ENCODE measurements at places on chromosomes 3 and 15.

DNA sequence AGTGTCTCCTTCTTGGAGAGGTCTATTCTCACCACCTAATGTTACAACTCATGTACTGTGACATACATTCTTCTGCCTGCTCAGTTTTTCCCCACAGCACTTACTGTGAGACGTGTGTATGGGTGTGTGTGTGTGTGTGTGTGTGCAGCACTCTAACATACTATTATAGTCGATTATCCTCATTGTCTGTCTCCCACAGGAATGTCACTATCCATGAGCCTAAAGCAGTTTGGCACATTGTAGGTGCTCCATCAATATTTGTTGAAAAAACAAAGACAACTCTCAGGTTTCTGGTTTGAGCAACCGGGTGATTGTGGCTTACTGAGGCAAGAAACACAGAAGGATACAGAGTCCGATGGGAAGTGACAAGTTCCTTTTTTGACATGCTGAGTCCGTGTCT is 8.6 kb upstream of the ZNF148 start:
- H3K36me3 ChIP-seq, result no peaks in the 10 kb centered on the region
- H3K4me1 ChIP-seq, result no peaks in the 10 kb centered on the region
- no peak overlapping the region for H3K27ac ChIP-seq
- DNase-seq, result no peak
- H3K27me3 ChIP-seq, result peaks cover 2% of the 10 kb centered on the region

DNA sequence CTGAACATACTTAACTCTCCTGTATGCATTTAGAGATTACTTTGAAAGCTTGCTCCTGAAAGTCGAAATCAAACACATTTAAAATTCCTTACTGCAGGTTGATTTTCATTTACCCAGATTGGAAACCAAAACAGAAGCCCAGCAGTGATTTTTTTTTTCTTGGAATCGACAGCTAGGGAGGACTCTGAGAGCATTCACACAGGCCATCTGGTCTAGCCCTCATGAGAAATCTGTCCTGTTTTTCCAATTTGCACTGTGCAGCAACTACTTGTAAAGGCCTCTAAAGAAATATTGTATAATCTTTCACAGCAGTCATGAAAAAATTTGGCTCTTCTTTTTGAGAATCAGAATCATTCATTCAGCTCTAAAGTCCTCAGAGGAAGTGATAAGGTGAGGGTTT is 179.2 kb downstream of the KCNAB1 start:
- DNase-seq, result no peak
- H3K4me1 ChIP-seq, result peaks cover 42% of the 10 kb centered on the region
- peaks cover 2% of the 10 kb centered on the region for H3K27me3 ChIP-seq
- peak overlapping the region; percentile 7 for H3K4me3 ChIP-seq

- peaks cover 43% of the 10 kb centered on the region for H3K4me1 ChIP-seq
- peaks cover 9% of the 10 kb centered on the region for H3K27me3 ChIP-seq
- peaks cover 17% of the 10 kb centered on the region for H3K36me3 ChIP-seq
These were observed 82.4 kb upstream of the PLCL2 start for GRCh38 chr3:16802389-16802788.

DNA sequence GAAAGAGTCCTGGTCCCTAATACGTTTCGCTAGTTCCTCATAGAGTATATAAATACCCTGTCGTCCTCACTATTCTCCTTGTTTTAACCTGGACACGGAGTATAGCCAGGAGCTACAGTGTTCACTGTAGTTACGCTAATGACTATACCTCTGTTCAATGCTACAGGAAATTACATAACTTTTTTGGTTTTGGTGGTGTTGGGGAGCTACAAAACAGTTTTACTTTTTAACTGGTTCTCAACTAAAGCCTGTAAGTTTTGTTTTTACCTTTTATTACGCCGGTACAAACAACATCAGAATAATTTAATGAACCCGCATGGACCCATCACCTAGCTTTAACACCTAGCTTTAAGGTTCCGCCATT is 1.5 kb downstream of the LMLN start:
- peaks cover 7% of the 10 kb centered on the region for H3K4me1 ChIP-seq
- no peak overlapping the region for H3K27ac ChIP-seq
- H3K27me3 ChIP-seq, result no peaks in the 10 kb centered on the region
